ENCODE measurements at places on chromosomes 1 and 21.

DNA sequence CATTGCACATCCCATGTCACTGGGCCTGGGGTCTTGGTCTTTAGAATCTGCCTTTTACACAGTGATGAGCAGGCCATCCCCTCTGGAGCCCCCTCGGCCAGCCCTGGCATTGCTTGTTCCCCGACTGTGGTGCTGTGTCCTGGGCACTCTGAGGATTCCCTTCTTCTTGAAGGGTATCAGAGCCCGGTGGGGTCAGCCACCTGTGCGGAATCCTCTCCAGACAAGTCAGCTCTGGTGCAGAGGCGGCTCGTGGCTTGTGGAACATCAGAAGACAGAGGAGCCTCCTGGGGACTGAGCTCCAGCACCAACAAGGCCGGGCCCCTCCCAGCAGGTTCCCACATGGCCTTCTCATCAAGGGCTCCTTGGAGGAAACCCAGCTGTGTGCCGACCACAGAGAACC is 57.9 kb upstream of the AJAP1 start:
- no peak for DNase-seq

GRCh38 chr1:170623171-170623570 is 40.8 kb upstream of the PRRX1 start:
- DNase-seq, result no peak

GRCh38 chr1:157773493-157774350 is 3.2 kb downstream of the FCRL2 start:
- DNase-seq, result peak; percentile 30

GRCh38 chr1:40067023-40067422 is 26.5 kb downstream of the CAP1 start:
- DNase-seq, result no peak

GRCh38 chr1:99239690-99240089 is 24.6 kb upstream of the PLPPR4 start:
- no peak for DNase-seq

- no peak for DNase-seq
These were observed 36.1 kb downstream of the RUNX3 start for GRCh38 chr1:24894002-24894401.

DNA sequence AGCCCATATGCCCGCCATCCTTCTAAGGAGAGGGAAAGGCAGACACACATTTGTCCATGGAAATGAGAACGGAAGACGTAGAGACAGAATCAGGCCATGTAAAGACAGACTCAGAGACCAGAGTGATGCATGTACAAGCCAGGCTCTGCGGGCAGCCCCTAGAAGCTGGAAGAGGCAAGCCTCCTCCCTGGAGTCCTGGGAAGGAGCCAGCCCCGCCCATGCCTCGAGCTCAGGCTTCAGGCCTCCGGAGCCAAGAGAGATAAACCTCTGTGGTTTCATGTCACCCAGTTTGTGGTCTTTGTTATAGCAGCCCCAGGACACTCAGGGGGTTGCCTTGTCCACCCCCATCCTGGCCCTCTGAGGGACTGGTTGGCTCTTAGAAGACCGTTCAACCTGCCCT is 11.6 kb downstream of the PDE9A start:
- DNase-seq, result no peak

GRCh38 chr21:18023157-18023556 is 204.0 kb upstream of the C21orf91 start:
- no peak for DNase-seq

DNA sequence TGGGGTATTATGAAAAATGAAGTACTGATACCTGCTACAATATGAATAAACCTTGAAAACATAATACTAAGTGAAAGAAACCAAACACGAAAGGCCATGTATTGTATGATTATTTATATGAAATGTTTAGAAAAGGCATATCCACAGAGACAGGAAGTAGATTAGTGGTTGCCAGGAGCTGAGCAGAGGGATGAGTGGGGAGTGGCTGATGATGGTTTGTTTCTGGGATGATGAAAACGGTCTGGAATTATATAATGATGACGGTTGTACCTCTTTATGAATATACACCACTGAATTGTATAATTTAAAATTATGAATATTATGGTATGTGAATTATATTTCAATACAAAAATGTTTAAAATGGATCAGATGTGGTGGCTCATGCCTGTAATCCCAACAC is 63.8 kb upstream of the MPC2 start:
- DNase-seq, result no peak

DNA sequence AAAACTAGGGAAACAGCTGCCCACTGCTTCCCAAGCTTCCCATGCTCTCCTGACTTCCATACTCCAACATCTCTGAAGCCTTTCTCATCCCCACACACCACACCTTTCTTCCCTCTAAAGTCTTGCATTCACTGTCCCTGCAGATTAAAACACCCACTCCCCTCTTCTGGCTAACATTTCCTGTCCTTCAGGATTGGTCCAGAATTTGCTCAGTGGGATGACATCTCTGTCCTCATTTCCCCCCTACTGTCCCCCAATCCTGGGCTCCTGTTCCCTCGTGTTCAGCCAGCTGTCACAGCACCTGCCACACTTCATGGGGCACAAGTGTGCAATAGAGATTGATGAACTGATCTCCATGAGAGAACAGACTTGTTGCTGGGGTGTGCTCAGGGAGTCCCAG is 82.7 kb downstream of the KCND3 start:
- no peak for DNase-seq

All from CD4-positive, CD25-positive, alpha-beta regulatory T cell (primary cell).